ENCODE measurements at places on chromosomes 12 and 14. TPM values are rescaled to one million over a fixed set of nuclear protein-coding genes. Genes with fewer than 3 reads are reported as not detected.

Gene INHBC
- total RNA-seq: 0.11 TPM

- no peak for DNase-seq
Observed at GRCh38 chr12:125434936-125435443, 369.8 kb downstream of the AACS start.

- DNase-seq: no peak
Observed at GRCh38 chr14:36816481-36816880, 154.8 kb downstream of the PAX9 start.

- DNase-seq: peak; percentile 17
Observed at GRCh38 chr14:23055621-23056144, 1.6 kb downstream of the CDH24 start.

DNA sequence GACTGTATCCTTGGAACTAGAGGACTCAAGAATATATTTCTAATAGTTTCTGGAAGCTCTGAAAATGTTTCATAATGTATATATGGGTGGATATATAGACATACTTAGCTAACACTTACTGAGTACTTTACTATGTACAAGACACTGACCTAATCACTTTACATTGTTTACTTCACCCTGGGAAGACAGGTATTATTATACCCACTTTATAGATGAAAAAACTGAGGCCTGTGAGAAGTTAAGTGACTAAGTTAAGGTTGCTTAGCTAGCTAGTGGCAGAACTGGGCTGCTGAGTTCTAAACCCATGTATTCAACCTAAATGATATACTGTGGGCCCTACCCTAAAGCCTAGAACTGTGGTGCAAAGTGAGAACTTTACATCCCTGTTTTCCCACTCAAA, 79.1 kb upstream of the SSTR1 start:
- DNase-seq: no peak

- no peak for DNase-seq
Observed at GRCh38 chr14:23306412-23307145, at the start of gene BCL2L2. Gene BCL2L2 (plus strand): TSS chr14:23306833. CDS start chr14:23307768, 935 bp downstream.

DNA sequence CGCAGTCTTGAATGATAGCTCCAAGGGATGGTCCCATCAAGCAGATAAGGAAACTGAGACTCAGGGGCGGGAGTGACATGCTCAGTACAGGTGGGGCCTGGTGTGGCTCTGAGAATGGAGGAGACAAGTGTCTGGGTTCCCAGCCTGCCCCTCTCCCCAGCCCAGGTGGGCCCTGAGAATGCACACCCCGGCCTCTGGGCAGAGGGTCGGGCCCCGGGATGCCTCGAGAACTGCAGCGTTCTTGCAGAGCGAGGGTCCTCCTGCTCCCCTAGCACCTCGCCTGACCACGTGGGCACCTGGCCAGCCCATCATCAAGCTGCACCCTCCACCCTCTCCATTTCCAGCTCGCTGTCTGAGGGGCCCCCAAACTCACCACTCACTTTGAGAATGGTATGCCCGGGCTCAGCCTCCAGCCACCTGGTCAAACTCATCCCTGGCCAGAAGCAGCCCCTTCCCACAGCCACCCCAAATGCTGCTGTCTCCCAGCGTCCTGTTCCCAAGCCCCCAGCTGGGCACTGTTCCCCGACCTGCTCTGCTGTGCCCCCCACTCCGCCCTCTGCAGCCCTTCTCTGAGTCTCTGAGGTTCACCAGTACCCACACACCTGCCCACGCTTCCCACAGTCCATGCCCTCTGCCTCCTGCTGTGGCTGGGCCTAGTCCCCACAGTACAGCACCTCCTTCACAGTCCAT, 44.3 kb downstream of the CYP46A1 start:
- no peak for DNase-seq

DNA sequence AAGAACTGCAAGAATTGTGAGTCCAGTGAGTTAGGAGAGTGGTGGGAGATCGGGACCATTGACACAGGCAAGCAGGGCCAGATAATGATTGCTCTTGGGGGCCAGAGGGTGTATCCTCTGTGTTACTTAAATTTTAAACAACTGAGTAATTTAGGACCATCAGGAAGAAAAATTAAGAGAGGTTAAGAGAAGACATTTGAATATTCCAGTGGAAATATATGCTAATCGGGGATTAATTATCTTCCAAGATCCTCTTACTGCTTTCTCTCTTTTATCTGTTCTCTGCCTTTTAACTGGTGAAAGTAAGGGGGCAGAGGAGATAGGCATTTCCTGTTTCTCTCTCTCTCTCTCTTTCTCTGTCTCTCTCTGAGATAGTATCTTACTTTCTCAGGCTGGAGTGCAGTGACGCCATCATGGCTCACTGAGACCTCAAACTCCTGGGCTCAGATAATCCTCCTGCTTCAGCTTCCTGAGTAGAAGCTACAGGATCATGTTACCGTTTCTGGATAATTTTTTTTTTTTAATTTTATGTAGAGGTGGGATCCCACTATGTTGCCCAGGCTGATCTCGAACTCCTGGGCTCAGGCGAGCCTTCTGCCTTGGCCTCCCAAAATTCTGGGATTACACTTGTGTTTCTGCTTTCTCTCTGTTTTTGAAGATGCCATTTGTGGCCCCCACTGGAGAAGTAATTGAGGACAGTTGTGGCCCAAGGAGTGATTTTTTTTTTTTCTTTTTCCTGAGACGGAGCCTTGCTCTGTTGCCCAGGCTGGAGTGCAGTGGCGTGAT, 85.1 kb downstream of the DIP2B start:
- peak; percentile 12 for DNase-seq

DNA sequence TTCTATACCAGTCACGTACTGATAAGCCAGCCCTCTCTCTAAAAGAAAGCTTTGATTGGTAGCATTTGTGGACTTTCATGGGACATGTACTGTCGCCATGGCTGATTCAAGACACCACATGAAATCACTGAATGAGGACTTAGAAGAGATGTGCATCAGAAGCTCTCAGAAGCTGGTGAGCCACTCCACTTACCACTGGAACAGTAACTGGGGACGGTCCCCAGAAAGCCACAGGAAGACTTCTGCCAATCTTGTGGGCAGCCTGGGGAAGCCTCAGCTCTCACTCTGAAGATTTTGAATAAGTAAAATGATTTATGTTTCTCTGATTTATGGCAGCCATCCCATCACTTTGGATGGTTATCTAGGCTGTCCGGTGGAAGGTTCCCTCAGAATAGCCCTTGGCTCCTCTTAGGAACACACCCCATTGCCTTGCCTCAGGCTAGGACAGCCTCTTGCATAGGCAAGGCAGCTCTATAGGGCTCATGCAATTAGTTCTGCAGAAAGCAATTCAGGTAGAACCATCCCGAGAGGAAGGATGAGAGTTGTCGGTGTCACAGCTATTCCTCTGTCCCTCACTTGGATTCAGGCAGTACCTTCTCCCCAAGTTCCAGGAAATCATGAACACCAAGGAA, 9.8 kb downstream of the DHRS1 start:
- no peak for DNase-seq

Gene WNT1
- total RNA-seq: not detected

DNA sequence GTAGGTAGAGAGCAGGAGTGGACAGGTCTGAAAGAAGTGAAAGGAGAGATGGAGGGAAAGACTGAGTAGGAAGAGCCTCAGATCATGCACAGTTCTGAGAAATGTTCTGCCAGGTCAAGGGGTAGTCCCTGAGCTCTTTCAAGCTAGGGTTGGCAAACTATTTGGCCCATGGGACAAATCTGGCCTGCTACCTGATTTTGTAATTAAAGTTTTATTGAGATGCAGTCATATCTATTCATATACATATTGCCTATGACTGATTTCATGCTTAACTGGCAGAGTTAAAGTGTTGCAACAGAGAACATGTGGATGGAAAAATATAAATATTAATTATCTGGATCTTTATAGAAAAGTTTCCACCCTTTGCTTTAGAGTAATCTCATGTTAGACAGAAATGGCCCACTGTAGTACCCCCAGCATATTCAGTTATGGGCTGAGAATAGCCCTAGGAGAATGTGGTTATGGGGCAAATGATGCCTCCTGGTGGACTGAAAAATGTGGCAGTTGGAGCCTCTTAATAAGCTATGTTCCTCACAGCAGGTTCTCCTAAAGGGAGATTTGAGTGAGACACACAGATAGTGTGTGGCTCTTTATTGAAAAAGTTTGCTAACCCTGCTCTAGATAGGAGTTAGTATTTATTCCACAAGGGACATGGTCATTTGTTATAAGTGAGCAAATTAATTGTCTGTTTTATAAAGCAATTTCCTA, 476.9 kb downstream of the LRIG3 start:
- no peak for DNase-seq

- no peak for DNase-seq
Observed at GRCh38 chr12:117590386-117590785, 229.0 kb upstream of the NOS1 start.

DNA sequence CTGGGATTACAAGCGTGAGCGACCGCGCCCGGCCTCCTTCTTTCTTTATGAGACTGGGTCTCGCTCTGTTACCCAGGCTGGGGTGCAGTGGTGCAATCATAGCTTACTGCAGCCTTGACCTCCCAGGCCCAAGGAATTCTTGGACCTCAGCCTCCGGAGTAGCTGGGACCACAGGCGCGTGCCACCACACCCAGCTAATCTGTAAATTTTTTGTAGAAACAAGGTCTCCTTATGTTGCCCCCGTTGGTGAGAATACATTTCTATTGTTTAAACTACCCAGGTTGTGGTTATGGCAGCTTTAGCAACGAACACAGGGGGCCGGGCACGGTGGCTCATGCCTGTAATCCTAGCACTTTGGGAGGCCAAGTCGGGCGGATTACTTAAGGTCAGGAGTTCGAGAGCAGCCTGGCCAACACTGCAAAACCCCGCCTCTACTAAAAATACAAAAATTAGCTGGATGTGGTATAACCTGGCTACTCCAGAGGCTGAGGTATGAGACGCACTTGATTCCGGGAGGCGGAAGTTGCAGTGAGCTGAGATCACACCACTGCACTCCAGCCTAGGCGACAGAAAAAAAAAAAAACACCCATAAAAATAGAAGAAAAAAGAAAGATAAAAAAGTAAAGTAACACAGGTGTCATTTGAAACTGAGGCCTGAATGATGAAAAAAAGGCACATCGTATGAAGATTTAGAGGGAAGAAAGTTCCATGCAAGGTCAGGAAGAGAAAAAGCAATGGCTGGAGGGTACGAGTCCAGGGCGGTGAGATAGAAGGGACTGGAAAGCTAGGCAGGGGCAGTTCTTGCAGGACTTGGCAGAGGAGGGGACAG, 977 bp upstream of the TMEM120B start:
- DNase-seq: peak; percentile 41

Gene KRT83
- total RNA-seq: not detected

DNA sequence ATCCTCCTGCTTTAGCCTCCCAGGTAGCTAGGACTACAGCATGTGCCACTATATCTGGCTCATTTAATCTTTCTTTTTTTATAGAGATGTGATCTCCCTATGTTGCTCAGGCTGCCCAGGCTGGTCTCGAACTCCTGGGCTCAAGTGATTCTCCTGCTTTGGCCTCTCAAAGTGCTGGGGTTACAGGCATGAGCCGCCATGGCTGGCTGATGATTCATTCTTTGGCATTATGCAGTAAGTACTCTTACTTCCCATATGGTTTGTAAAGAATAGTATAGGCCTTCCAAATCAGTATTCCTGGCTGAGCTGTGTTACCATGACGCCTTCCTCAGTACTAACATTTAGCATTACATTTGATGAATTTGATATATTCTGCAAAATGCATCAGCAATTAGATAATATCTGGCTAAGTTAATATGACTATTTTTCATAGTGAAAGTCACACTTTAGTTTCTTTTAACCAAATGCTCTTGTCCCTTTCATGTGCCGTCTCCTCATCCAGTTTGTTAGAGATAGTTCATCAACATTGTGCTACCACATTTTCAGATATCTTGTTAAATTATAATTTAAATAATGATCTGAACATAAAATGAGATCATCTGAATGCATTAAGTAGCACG, 3.2 kb upstream of the MIA2 start:
- no peak for DNase-seq

DNA sequence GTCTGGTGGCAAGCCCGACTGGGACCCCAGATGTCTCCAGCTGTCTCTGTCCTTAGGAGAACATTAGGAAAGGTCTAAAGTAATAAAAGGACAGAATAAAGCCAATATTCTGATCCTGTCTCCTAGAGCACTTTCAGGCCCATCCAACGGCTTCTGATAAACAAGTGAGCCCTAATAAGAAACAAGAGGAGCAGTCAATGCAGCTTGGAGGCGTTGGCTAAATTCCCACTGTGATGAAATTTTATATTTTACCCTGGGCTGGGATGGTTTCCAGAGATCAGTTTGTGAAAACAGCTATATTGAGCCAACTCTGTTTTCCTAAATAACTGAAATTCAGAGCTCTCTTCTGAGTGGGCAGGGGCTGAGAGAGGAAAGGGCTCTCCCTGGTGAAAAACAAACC, 55.5 kb upstream of the SRRM4 start:
- DNase-seq: no peak

Gene PLCZ1
- not detected for total RNA-seq

Gene ABCD2
- 4.5 TPM for total RNA-seq

- DNase-seq: no peak
Observed at GRCh38 chr12:125210104-125210755, 145.0 kb downstream of the AACS start.

GRCh38 chr12:82176026-82176425, 182.2 kb downstream of the CCDC59 start:
- no peak for DNase-seq

DNA sequence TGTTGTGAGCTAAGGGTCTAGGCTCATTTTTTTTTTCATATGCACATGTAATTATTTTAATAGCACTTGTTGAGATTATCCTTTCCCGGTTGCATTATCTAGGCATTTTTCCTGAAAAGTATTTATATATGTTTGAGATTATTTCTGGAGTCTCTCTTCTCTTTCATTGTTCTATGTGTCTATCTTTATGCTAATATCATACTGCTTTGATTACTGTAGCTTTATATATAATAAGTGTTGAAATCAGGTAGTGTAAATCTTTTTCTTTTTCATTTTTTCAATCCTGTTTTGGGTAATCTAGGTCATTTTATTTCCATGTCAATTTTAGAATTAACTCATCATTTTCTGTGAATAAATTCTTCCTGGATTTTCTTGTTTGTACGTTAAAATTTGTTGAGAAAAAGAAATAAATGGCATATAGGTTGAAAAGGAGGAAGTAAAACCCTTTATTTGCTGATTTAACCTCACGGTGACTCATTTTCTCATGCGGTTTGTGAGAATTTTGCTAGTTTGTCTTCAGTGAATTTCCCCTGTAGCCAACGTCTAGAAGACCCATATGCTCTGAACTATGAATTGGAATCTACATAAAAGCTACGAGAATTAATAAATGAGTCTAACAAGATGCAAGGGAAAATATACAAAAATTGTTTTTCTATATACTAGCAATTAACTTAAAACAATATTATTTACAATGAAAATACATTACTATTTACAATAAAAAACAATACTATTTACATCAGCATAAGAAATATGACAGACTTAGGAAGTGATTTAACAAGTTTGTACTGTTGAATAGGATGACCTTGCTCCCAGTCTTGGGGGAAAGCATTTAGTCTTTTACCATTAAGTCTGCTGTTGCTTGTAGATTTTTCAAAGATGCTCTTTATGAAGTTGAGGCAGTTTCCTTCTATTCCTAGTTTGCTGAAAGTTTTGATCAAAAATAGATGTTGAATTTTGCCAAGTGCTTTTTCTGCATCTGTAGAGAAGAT, 105.0 kb downstream of the SNAPC1 start:
- DNase-seq: no peak

Gene AMHR2
- not detected for total RNA-seq

Measured in CD8-positive, alpha-beta memory T cell (primary cell).